ENCODE measurements at places on chromosomes 11 and 22. TPM values are rescaled to one million over a fixed set of nuclear protein-coding genes. Genes with fewer than 3 reads are reported as not detected.
A peak's percentile ranks its signal among the peaks of the same experiment; 100 is the strongest.

SNRPD3 gene
- polyA plus RNA-seq: 115 TPM

SHANK2 gene
- polyA plus RNA-seq: 1.2 TPM

OR51E1 gene
- polyA plus RNA-seq: 2.6 TPM

- peak; percentile 66 for DNase-seq
Observed at GRCh38 chr11:128530118-128531074, 57.0 kb downstream of the ETS1 start.

DNA sequence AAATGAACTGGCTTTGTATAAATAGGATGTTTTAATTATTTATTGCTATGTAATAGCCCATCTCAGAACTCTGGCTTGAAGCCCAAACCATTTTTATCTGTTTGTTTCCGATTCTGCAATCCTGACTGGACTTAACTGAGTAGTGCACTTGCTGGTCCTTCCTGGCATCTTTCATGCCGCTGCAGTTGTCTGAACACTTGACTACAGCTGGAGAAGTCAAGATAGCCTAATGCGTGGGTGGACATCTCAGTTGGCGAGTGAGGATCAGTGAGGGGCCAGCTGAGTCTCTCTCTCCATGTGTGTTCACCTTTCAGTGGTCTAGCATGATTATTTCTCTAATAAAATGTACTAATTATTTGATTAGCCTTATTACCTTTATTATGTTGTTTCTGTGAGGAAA, 105.8 kb downstream of the PRMT3 start:
- DNase-seq: no peak

All from muscle of back (tissue), 13 donors.